ENCODE measurements at places on chromosomes 16 and 17.

GRCh38 chr16:19432429-19432828 is 14.7 kb downstream of the TMC5 start:
- no peak for DNase-seq

DNA sequence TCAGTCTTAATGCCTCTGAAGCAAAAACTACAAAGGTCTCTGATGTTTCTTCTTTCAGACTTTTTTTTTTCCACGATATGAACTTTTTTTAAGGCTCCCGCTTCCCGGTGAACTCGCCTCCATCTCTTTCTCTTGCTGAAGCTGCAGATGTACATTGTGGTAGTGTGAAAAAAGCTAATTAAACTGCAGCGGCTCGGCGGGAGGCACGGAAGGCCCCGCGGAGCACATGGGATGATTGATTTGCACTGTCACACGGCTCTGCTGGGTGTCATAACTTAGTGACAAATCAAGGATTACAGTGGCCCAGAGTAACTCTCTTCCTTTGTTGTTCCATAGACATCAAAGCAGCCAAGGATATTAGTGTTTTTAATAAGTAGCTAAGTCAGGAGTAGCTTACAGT is 196.3 kb downstream of the AXIN2 start:
- DNase-seq, result no peak

GRCh38 chr16:67593288-67593687 is 31.0 kb downstream of the CTCF start:
- no peak for DNase-seq

DNA sequence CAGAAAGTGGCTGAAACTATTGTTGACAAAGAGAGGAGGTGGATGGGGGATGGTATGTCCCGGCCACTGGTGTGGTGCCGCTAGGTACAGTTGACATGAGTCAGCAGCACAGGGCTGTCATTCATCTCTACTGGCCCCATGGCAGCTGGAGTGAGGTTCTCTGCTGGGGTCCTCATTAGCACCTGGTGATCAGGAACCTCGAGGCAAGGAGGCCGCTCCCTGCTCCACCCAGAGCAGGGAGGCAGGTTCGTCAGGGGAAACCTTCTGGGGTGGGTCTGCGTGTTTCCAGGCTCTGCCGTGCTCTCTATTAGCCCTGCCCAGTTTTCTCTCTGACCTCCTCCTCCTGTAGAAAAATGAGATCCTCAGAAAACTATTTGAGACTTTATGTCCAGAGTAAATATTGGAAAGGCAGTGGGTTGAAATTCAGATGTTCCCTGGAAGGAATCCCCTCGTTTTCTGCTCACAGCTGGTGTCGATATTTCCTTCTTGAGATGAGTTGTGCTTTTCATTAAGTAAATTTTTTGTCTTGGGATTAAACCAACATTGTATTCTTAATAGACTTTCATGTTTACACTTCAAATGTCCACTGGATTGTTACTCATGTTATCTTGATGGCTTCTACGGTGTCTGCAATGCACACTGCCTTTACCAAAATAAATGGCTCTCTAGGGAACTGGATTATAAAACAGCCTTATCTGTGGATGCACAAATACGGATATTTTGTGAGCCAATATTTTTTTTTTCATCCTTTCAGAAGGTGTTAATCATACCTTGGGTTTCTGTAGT is 7.1 kb downstream of the NTN1 start:
- no peak for DNase-seq

DNA sequence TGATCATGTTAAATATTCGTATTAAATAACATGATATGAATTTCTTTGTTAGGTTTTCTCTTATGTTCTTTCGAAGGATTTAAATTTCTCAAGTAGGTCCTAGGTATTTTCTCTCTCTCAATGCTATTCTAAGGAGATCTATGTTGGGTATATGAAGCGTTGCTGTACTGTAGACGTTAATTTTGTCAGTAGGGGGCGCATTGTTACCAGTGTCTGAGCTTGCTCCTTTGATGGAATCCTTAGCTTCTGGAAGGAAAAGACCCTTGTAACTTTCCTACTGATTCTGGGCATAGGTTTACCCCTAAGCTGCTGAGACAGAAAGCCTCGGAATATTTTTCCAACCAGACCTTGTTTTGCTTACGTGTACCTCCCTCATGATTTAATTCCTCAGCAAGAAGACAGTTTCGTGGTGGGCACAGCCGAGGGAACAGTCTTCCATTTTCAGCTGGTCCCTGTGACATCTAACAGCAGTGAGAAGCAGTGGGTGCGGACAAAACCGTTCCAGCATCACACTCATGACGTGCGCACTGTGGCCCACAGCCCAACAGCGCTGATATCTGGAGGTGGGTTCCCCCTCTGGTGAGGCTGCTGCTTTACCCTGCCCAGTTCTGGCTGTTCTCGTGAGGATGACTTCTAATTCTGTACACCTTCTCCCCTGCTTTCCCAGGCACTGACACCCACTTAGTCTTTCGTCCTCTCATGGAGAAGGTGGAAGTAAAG is 17.9 kb downstream of the UTP4 start:
- peak; percentile 5 for DNase-seq

- no peak for DNase-seq
Measured at GRCh38 chr17:3910420-3911270, 5.6 kb downstream of the P2RX1 start.

GRCh38 chr16:54655121-54655590 is 275.5 kb upstream of the IRX5 start:
- no peak for DNase-seq

- DNase-seq, result no peak
Measured at GRCh38 chr16:66366433-66367299, at the start of gene CDH5. Gene CDH5 (plus strand): TSS chr16:66366691. CDS start chr16:66379338, 12,647 bp downstream.

GRCh38 chr16:8861563-8862308 is 7.1 kb downstream of the CARHSP1 start:
- no peak for DNase-seq

DNA sequence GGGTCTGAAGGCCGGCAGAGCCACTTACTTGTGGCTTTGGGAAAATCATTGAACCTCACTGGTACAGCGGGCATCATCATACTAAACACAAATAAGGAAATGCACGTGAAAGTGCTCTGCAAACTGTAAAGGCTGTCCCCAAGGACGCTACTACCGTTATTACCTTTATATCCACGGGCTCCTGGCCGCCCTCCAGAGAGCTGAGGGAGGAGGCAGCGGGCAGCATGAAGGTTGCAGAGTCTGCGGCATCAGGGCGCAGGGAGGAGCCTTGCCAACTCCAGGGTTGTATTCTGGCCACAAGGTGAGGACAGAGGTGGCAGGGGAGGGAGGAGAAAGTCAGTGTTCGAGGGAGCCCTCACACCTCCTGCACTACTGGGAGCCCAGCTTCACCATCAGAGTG is 68.3 kb upstream of the GCSH start:
- DNase-seq, result no peak

DNA sequence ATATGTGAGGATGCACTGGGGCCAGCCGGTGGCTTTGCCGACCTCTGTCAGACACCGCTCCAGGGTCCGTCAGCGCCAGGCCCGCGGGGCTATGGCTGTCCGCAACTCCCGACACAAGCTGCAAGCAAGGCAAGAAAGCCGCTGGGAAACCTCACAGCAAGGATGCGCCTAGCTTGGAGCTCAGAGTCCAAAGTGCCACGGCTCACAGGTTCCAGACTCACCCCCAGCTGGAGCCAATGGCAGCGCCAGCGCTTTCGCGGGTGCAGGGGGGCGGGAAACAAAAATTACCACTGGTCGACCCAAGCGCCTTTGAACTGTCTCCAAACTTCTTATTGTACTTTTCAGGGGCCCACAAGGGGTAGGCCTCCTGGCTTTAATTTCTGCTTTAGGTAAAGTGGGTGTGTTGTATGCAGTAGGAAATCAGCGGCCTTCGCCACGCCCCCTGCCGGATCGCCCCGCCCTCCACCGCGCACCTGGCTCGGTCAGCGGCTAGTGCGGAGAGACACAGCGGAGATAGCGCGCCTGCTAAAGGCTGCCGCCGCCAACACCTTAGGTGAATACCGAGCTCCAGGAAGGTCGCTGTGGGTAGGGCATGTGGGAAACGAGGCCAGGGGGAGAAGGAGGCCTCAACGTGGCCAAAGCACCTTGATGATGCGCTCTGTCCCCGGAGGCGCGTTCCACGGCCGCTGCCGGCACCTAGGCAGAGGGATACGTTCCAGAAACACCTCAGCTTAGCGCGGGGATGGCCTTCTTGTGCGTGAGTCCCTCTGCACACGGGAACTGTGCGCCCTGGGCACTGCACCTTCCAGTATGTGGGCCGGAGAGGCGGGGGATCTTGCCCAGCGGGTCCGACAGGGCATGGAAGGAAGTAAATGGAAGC is 61.0 kb upstream of the RBL2 start:
- peak; percentile 48 for DNase-seq

DNA sequence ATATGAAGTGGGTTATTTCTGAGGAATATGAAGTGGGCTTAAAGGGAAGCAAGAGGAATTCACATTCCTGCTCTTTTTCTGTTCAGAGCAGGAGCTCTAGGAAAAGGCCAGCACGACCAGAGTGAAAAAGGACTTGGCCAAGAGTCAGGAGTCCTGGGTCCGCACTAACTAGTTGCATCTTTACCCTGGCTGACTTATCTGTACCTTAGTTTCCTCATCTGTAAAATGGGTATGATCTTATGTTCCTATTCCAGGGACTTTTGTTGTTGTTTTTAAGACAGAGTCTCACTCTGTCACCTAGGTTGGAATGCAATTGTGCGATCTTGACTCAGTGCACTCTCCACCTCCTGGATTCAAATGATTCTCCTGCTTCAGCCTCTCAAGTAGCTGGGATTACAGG is 52.5 kb downstream of the CNGB1 start:
- DNase-seq, result no peak

GRCh38 chr16:2009164-2009711 is 383 bp downstream of the ZNF598 start:
- DNase-seq, result no peak

DNA sequence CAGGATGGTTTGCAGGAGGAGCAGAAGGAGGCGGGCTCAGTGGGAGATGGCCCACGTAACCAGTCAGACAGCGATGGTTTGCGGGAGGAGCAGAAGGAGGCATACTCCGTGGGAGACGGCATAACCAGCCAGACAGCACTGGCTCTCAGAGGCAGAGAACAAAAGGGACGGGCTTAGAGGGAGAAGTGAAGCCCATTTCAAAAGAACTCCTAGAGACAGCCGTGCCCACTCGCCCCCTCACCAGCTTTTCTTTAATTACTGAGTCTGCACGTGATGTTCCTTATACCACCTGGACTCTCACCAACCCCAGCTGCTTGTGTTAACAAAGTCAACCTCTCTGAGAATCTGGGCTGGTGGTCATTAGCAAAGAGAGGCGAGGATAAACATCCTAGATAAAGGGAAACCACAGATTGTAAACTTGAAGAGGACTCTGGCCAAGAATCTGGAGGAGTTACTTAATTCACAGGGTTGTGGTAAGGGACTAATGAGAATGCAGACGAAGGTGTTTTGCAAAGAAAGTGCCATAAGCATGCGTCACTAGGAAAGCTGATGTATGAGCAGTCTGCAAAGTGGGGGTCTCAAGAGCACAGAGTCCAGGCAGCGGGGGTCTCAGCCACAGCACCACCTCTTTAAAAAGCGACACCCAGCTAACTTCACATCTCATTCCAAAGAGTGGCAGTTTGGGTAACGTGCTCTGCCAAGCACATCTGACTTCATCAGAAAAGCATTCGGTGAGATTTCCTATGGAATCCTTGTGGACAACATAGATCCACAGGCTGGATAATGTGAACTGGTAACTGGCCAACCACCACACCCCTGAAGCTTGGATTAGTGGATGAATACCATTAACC is 51.7 kb downstream of the NXN start:
- no peak for DNase-seq

DNA sequence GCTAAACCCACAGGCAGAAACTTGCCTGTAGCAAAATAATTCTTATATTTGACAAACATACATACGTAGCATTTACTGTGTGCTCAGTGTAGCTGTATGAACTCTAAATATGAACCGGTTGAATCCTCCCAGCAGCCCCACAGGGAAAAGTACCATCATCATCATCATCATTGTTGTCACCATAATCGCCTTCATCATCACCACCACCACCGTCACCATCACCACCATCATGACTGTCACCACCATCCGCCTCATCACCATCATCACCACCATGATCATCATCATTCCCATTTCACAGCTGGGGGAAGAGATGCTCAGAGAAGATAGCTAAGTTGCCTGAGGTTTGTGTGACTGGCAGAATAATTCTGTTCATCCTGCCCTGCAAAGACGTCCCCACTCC is 81.7 kb downstream of the IRF8 start:
- no peak for DNase-seq

GRCh38 chr16:21646091-21646490 is 6.3 kb downstream of the IGSF6 start:
- no peak for DNase-seq

DNA sequence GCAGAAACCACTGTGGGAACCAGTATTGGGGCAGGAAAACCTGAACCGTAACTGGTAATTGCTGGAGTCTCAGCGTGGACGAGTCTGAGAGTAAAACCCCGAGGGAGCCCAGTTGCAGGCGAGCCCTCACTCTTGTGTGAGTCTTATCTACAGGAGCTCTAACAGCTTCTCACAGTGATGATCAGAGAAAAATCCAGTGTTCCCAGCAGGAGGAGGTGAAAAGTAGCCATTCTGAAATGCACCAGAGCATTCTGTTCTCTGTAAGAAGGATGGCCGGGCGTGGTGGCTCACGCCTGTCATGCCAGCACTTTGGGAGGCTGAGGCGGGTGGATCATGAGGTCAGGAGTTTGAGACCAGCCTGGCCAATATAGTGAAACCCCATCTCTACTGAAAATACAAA is 161.2 kb downstream of the COPRS start:
- DNase-seq, result no peak

GRCh38 chr16:86436466-86437185 is 73.7 kb upstream of the FOXF1 start:
- DNase-seq, result no peak

GRCh38 chr16:72877374-72878028 is 170.4 kb downstream of the ZFHX3 start:
- DNase-seq, result no peak

DNA sequence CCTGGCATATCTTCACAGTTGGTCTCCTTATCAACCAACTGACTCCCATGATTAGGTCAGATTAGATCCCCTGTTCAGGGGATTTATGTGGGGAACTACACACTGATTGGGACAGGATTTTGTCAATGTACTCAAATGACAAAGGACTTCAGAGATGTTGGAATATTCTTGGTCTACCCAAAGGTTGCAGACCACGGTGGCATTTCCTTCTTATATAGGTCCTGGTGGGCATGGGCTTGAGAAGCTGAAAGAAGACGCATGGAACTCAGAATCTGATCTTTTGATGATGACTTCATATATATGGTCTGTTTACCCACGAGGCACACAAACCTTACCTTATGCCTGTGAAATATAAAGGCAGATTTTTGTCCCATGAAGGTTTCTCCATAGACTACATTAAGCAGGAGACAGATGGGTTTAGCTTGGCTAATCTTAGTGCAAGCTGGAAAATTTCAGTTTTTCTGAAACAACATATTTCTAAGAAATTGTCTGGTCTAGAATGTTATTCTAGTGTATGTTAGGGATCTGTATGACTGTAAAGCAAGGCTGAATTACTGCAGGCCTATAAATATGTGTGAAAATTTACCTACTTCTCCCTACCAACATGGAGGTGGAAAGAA is 33.5 kb downstream of the HLF start:
- no peak for DNase-seq

DNA sequence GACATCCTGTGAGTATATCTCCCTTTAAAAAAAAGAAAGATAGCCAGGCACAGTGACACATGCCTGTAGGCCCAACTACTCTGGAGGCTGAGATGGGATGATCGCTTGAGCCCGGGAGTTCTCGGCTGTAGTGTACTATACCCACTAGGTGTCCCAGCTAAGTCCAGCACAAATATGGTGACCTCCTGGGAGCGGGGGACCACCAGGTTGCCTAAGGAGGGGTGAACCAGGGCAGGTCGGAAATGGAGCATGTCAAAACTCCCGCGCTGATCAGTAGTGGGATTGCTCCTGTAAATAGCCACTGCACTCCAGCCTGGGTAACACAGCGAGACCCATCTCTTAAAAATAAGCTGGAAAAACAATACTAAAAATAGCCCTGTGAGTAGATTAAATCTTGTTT is 29.4 kb downstream of the GINS2 start:
- DNase-seq, result no peak
